ENCODE measurements at places on chromosomes 3 and 15.

DNA sequence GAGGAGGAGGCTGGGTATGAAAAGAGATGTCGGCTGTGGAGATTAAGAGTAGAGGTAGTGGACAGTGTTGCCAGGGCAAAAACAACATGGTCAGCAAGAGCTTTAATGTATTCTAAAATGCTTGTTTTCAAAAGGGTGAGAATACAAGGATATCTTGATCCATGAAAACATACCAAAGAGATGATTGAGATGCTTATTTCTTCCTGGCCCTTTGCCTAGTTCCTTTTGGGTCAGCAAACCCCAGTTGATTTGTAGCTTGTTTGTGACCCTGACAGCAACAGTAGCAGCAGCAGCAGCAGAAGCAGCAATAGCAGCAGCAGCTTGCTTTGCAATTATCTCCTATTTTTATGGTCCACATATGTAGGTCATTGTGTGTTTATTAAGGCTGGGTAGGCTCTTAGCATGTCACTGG is 337.3 kb downstream of the LPP start:
- DNase-seq, result no peak

DNA sequence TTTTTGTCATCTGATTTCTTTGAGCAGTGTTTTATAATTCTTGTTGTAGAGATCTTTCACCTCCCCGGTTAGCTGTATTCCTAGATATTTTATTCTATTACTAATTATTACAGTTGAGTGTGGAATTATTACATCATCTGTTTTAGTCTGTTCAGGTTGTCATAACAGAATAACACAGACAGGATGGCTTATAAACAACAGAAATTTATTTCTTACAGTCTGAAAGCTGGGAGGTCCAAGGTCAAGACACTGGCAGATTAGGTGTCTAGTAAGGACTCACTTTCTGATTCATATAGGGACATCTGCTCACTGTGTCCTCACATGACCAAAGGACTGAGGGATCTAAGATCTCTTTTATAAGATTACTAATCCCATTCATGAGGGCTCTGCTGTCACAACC is 121.3 kb upstream of the THBS1 start:
- no peak for DNase-seq

DNA sequence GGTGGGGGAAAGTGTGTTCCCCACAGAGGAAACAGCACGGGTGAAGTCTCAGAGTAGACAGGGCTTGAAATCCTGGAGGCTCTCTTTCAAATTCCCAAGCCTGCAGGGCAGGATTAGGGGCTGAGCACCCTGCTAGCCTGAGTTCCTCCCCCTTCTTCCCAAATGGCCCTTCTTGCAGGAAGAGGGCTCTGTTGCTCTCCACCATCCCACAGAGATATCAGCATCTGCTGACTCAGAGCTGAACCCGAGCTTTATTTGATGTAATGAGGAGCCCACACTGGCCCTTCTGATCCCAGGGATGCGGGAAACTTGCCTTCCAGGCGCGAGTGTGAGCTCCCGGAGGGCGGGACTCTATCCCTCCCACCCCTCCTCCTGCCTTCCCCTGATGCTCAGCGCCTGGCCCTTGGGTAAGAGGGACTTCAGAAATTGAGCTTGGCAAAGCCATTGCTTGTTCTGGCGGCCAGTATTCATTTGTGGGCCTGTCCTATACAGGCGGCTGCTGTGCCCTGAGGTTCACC is 1.4 kb upstream of the STRA6 start:
- no peak for DNase-seq

DNA sequence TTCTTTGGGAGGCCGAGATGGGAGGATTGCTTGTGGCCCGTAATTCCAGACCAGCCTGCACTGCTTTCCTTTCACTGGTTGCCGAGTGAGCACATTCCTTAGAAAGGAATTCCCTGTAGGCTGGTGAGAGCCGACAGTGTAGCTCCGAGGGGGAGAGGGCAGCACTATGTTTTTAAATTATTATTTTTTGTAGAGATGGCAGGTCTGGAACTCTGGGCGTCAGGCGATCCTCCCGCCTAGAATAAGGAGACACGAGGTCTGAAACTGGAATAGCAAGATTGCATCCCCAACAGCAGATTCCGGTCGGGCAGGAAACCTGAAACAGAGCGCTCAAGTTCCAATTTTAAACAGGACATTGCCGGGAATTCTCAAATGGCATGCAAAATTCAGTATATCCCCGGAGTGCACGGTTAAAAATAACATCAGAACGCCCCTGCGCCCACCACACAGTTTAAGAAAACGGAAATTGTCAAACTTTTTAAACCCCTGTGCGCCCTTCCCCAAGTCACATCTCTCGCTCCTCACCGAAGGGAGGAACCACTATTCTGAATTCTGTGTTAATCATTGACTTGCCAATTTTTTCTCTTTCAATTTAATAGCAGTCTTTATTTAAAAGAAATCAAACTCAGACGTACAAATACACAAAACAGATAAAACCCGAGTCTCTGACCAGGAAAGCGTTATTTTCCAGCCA is 643 bp upstream of the RNU5B-1 start:
- DNase-seq, result no peak

DNA sequence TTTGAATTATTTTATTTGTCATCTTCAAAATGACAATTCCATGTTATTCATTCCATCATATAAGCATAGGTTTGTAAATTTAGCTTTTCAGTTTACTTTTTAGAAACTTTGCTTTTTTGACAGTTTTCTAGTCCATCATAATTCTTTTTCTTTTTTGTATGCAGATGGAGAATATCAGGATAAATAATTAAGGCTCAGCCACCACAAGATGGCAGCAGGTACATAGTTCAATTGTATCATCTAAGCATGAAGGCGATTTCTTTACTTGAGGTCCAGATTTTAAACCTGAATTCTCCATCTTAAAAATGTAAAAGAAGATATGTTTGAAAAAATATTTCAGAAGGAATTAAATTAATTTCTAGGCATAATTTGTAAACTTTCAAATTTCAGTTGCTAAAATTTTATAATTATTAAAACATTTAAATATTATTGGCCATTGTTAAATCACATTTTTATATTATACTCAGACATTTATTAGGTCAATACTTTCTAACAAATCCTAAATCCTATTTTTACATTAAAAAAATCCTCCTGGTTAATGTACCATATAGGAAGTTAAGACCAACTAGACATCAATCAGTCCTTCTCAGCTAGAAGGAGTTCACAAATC is 15.1 kb downstream of the PLSCR5 start:
- no peak for DNase-seq

GRCh38 chr3:188283347-188283746 is 129.4 kb downstream of the LPP start:
- DNase-seq, result no peak

DNA sequence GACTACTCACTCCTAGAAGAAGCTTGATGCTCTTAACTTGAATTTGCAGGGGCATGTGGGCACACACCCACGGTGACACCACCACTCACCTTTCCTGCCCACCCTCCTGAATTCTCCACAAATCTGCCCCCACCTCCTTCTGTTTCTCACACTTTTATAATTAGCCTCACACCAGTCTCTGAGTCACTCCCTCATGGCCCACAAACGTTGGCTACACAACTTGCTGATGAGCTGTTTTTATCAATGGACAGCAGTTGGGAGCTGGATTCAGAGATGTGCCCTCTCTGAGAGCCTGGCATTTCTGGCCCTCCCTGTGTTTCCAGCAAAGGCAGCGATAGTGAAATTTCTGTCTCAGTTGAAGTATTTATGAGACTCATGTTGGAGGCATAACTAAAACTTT is 1.3 kb downstream of the COLQ start:
- DNase-seq, result no peak

DNA sequence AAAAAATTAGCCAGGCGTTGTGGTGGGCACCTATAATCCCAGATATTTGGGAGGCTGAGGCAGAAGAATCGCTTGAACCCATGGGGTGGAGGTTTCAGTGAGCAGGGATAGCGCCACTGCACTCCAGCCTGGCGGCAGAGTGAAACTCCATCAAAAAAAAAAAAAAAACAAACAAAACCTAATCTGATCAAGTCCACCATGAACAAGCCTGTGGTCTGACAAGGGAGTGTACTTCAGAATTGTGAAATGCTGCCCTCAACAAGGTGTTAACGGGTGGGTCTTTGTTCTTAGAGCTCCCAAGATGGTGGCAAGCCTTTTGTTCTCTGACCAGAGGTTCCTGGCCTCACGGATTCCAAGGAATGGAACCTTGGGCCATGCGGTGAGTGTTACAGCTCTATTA is 24.2 kb upstream of the SLC30A4 start:
- DNase-seq, result no peak

GRCh38 chr3:79769229-79769628 is 1.4 kb upstream of the ROBO1 start:
- no peak for DNase-seq

GRCh38 chr15:64521201-64521600 is 60.8 kb downstream of the ZNF609 start:
- no peak for DNase-seq
